ENCODE measurements at places on chromosomes 2 and 18.

DNA sequence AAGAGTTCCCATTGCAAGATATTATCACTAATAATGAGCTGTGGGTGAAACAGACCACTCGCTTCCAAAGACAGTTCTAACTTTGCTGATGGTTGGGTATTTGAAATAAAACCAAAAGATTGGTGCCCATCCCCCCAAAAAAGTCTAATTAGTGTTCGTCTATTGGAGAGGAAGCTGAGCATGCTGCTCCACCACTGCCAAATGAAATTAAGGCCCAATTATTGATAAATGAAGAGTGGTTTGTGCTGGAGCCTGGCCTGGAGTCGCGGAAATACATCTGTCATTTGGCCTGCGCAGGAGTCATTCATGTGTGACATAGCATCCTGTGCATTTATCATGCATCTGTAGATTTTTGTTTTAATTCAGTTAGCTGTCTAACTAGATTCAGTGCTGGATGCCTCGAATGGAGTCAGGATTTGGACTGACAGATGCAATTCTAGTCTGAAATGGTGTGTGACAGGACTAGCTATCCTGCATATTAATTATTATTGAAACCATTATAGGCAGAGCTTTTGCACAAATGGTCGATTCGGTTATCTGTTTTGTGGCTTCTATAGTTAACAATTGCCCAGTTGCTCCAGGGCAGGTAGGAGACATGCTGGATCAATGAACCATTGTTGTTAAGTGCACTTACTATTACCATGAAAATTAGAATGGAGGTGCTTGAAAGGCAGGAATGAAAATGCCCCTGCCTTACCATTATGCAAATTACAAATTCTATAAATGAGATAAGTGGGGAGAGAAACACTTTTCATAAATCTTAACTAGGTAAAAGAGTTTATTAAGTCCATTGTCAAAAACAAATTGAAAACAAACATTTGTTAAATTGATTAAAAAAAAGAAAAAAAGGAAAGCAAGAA is 450.4 kb upstream of the TCF4 start:
- no peak for DNase-seq

DNA sequence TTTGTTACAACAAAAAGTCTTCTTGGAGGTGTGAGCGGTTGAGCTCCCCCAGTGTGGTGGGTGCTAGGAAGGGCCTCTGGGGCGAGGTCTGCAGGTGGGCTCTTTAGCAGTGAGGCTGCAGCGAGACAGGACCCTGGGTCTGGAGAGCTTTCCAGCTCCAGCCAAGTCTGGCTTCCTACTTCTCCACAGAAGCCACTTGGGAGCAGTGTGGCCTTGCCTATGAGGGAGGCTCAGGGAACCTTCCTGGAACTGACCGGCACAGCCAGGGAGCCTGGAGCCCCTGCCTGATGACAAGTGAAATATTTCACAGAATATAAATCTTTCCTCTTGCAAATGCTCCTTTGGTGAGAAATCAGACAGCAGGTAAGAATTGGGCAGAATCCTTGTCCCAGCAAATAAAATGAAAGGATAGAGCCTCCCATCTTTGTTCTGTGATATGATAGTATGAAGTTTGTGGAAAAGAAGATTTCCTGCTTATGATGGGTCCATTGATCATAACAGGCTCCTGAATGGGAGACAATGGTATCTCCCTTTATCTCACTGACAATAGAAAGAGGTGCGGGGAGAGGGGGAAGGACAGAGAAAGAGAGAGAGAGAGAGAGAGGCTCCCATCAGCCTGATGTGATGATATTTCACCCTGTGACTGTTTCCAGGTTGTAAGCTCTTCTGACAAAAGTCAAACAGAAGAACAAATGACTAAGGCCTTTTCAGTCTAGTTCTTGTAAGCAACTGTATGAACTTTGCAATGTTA is 289.8 kb upstream of the SPRED2 start:
- no peak for DNase-seq

GRCh38 chr2:219893541-219893940 is 266.1 kb downstream of the SLC4A3 start:
- no peak for DNase-seq

DNA sequence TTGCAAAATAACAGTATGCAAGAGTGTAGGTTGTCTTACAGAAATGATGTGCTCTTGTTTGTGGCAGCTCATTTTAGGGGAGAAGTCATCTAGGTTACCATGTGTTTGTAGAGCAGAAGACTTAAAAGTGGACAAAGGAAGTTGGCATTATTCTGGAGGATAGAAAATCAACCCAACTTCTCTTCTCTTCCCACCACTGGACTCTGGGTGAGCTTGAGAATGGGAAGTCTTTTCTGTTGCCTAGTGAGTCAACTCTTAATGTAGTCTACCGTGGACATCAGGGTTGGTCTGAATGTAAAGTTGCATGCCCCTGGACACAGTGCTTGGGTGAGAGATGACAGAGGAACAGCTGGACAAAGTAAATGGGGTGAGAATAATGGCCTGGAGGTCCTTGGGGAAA is 98.3 kb downstream of the FMNL2 start:
- no peak for DNase-seq

- DNase-seq: no peak
Measured at GRCh38 chr2:68236103-68236734, 16.1 kb downstream of the PPP3R1 start.
